Cerebellar cortex (tissue), 1 donor: ENCODE measurements at places on chromosomes 2 and 18.

- no peak for DNase-seq
Observed at GRCh38 chr2:3101016-3101942, 276.3 kb downstream of the EIPR1 start.

GRCh38 chr2:215918901-215919599 lies 94.3 kb downstream of the MREG start:
- no peak for DNase-seq

DNA sequence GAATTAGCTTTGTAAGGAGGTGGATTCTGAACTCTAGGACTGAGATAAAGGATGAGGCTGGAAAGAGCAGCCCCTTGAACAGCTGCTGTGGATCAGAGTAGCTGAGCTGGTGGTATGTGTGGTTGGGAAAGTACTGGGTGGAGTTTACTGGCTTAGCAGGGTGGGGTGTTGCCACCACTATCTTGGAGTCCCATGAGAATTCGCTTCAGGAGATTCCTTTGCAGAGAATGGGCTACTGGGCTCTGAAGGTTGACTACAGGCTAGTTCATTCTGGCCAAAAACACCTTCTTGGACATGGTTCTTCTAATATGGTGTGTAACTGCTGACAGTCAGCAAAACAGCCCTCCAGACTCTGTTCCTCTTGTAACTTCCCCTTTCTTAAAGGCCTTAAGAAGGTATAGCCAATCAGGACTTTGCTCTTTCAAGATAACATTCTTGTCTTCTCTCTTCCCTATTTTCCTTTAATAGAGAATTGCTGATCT lies 52.7 kb downstream of the TET3 start:
- DNase-seq = no peak

DNA sequence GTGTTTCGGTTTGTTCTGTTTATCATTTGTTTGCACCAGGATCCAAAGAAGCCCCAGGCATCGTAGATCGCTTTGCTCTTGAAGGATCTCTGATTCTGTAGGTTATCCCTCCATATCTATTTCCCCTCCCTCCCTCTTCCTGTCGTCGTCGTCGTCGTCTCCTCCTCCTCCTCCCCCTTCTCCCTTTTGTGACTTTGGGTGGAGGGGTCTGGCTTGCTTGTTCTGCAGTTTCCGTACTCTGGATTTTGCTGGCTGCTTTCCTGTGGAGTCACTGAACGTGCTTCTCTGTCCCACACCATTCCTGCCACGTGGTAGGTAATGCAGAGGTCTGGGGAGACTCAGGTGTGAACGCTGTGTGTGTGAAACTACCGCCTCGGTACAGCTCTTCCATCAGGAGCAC lies 225.0 kb downstream of the LDLRAD4 start:
- DNase-seq = no peak

DNA sequence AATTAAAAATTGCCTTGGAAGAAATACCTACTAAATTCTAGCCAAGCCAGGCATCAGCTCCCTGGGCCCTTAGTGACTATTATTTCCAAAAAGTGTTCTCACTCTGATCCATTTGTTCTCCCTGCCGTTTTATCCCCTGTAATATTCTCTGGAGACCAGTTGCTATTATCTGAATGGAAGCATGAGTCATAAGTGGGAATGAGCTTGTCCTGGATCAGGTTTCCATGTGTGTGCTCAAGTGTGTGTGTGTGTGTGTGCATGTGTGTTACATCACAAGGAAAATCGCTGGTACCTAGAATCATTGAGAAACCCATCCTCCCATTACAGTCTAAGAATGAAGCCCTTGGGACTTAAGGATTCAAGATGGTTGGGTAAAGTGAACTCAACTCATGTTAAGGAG lies 130.3 kb upstream of the CXCR4 start:
- DNase-seq = no peak

DNA sequence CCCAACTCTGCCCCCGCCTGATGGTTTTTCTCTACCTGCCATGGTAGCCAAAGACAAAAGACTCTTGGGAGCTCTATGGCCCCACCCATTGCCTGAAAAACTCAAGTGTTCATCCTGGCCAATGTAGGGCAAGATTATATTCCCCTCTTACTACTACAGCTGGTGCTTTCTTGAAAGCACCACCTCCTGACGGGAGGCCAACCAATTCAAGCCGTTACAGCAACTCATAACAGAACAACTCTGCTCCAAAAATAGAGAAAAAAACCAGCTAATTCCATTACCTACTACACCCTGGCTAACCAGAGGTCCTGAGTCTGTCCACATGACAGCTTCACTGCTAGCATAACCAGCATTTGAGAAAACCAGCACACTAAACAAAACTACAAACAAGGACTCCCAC lies 127.5 kb upstream of the GAREM1 start:
- no peak for DNase-seq

- DNase-seq = peak; percentile 4
Observed at GRCh38 chr2:17051538-17051937, 385.9 kb upstream of the CYRIA start.

- no peak for DNase-seq
Observed at GRCh38 chr18:30945761-30946160, 96.8 kb downstream of the DSC3 start.

GRCh38 chr2:131103165-131103564 lies 2.0 kb upstream of the PLEKHB2 start:
- no peak for DNase-seq

GRCh38 chr2:15980605-15981098 lies 40.3 kb downstream of the MYCN start:
- no peak for DNase-seq

- DNase-seq = no peak
Observed at GRCh38 chr2:3251946-3252345, 125.7 kb downstream of the EIPR1 start.

DNA sequence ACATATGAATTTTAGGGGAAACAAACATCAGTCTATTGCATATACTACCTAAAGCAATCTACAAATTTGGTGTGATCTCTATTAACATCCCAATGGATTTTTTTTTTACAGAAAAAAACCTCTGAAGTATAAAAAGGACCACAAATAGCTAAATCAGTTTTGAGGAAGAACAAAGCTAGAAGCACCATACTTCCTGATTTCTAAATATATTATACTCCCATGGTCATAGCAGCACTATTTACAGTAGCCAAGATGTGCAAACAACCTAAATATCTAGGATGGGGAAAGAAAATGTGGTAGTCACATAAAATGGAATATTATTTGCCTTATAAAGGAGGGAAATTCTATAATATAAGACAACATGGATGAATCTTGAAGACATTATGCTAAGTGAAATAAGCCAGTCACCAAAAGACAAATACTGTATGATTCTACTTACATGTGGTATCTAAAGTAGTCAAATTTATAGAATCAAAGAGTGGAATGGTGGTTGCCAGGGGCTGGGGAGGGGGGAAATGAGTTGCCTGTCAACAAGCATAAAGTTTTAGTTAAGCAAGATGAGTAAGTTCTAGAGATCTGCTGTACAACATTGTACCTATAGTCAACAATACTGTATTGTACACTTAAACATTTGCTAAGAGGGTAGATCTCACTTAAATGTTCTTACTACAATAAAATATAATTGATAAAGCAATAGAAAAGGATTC lies 17.6 kb upstream of the CASP8 start:
- no peak for DNase-seq

DNA sequence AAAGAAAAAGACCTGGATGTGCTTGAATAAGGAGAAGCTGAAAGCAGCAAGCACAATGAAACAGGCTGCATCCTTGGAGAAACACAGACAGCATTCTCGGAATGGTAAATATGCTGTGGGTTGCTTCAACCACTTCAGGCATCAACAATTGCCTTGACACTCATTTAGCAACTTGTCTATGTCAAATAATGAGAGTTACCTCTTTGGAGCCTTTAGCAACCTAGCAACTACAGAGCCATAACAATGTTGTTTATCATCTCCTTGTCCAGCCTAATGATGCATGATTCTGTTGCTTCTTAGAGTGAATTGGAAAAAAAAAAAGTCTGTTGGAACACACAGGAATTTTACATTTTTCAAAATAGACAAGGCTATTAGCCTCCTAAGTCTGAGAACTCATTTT lies 410.6 kb downstream of the PIK3C3 start:
- peak; percentile 31 for DNase-seq

DNA sequence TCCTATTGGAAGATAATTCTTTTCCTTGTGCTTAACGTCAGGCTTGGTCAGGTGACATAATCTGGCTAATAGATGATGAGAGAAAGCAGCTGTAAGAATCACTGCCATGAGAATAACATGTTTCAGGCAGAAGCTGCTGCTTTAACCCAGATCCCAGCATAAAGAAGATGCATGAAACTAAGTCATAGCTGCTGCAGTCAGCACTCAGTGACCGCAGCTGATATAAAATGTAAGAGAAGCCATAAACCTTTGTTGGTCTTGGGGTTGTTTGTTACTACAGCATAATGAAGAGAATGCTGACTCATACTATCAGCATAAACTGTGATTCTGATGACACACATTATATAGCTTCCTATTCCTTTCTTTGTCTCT lies 274.3 kb upstream of the TRIB2 start:
- no peak for DNase-seq

DNA sequence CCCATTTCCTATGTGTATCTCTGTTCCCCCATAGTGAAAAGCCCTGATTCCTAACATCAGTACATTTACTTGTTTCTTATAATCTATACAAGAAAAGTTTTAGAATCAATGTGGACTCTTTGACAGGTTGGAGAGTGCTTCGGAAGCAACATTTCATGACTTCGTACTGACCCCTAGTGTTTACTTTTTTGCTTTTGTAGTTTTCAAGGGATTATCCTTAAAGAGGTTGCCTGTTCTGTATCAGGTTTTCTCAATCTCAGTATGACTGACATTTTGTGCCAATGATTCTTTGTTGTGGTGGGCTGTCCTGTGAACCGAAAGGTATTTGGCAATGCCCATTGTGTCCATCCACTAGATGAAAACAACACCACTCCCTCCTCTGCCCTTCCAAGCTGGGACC lies 43.3 kb upstream of the SERPINB2 start:
- peak; percentile 12 for DNase-seq

GRCh38 chr18:2956056-2956455 lies 56.9 kb downstream of the LPIN2 start:
- no peak for DNase-seq

DNA sequence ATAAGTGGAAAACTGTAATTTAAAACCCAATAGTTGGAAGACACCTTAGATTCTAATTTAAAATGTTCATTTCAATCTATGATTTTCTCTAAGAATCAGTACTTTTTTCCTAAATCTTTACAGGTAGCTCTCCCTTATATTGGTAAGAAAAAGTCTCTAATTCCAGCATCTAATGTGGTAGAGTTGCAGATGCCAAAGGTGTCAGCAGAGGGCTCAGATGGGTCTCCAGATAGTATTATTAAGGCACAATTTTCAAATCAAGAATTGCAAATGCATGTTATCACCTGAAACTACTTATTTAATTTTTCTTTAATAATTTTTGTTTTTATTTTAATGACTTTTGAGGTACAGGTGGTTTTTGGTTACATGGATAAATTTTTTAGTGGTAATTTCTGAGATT lies 25.5 kb upstream of the ITGA4 start:
- no peak for DNase-seq

GRCh38 chr2:58098254-58099095 lies 51.9 kb downstream of the VRK2 start:
- DNase-seq = no peak

- DNase-seq = no peak
Observed at GRCh38 chr2:80322311-80322920, 17.9 kb upstream of the LRRTM1 start.

- no peak for DNase-seq
Observed at GRCh38 chr2:144213797-144214196, 306.1 kb downstream of the ZEB2 start.

DNA sequence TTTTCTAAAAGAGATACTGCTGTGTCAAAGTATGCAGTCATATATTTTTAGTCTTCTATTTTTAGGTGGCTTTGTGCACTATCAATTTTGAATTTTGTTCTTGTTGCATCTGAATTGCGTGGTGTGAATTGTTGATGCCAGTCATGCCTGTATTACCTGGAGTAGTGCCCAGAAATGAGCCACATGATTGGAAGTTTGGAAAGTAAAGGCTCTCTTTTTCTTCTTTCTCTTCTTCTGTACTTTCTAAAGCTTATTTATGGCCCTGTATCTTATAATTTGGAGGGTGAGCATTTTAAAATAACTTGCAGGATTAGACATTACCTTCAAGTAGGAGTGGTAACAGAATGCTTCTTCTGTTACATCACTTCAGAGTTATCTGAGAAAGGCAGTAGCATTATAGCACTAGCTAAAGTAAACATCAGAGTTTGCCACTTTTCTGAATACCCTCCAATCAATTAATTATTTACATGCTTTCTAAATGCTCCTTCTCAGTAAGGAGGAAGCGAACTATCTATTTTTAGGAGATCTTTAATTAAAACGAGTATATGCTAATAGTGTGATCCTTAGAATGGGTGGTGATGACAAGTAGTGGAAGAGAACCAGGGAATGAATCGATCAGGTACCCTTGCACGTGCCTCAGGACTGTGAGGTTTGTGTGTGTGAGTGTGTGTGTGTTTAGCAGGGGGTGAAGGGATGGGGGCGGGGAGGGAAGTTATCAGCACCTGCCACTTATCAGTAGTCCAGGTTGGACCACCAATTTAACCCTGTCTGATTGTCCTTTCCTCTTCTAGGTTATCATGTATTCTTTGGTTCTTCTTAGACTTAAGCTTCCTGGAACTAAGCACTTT lies 112.5 kb downstream of the MAP3K20 start:
- DNase-seq = peak; percentile 11

- DNase-seq = no peak
Observed at GRCh38 chr2:8215982-8216381, 465.9 kb upstream of the ID2 start.

DNA sequence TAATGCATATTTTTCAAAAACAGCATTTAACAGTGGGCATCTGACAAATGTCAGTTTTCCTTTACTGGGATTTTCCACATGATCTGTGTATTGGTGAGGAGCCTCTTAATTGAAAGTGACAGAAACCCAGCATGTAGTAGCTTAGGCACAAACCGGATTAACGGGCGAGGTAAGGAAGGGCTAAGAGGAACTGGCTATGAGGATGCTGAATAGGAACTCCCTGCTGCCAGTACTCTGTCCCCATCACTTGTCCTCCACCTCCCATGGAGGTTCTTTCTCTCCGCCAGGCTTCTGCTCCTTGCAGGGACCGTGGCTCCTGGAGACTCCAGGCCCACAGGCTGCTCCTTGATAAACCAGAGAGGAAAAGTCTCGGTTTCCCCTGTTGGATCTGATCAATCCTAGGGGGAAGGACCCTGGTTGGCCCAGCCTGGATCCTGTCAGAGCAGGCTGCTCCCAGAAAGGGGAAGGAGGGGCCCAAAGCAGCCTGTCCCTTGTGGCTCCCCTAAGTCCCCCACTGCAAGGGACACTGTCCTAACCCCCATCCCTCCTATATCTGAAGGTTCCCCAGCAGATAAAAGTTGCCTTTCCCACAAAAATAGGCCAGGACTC lies 10.3 kb downstream of the TEX44 start:
- peak; percentile 67 for DNase-seq

DNA sequence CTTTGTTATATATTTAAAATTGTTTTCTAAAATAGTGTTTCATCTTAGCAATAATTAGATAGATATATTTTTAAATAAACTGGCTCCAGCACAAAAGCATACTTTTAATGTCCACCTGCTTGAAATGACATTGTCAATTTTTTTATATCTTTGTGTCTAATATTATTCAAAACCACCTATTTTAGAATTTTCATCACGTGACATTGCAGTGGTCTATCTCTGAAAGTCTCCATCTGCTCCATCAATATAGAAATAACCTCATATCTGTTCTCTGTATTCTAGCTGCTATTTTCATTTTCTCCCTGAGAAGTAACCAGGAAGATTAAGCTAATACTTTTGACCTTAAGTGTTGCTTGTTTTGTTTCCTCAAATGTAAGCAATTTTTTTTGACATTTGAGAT lies 248.0 kb upstream of the CNTNAP5 start:
- no peak for DNase-seq
